ENCODE measurements at places on chromosomes 1 and 21. TPM values are rescaled to one million over a fixed set of nuclear protein-coding genes. Genes with fewer than 3 reads are reported as not detected.

RHD gene
- not detected for total RNA-seq

GRCh38 chr1:74050386-74050785, 147.6 kb downstream of the LRRIQ3 start:
- H3K36me3 ChIP-seq = no peaks in the 10 kb centered on the region
- H3K4me3 ChIP-seq = no peak overlapping the region
- no peak for DNase-seq

GPR37L1 gene
- not detected for total RNA-seq

DNA sequence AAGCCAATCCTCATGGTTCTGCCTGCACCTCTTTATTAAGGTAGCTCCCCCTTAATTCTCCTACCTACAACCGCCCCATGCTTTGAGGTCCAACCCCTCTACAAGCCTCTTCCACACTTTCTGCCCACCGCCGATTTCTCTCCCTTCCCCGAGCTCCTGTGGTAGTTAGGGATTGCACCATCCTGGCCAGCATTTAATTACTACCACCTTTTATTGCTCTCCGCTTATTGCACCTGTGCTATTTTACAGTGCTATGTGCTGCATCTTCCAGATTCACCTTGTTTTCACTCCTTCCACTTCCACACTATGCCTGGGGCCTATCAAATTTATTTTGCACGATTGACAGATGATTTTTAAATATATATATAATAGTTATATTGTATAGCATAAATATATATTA, 29.3 kb upstream of the DNAJC11 start:
- peaks cover 2% of the 10 kb centered on the region for H3K4me1 ChIP-seq
- no peaks in the 10 kb centered on the region for H3K36me3 ChIP-seq
- H3K27me3 ChIP-seq = peaks cover 22% of the 10 kb centered on the region
- no peak for DNase-seq
- H3K27ac ChIP-seq = no peak overlapping the region

GRCh38 chr1:184838504-184838951, 83.9 kb upstream of the EDEM3 start:
- peaks cover 16% of the 10 kb centered on the region for H3K36me3 ChIP-seq
- H3K4me3 ChIP-seq = no peak overlapping the region

PLPPR5 gene
- not detected for total RNA-seq

DNA sequence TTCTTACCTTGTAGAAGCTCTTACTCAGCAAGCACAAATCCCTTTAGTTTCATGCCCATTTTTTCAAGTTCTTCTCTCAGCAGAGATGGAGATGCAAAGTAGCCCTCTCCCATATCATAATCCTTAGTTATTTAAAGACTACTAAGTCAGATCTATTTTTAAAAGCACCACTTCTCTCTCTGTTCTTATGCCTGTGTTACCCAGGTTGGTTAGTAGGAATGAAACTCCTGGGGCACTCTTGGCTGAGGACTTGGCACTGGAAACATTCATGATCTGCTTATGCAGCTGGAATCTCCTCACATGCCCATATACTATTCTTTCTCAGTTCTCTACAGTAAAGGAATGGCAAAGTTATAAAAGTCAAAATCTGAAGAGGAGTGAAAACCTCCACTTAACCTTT, 51.9 kb upstream of the PPP2R5A start:
- H3K36me3 ChIP-seq = peaks cover 2% of the 10 kb centered on the region
- no peak for DNase-seq
- peaks cover 26% of the 10 kb centered on the region for H3K4me1 ChIP-seq
- H3K27me3 ChIP-seq = no peaks in the 10 kb centered on the region
- no peak overlapping the region for H3K27ac ChIP-seq

CLDN8 gene
- not detected for total RNA-seq

DNA sequence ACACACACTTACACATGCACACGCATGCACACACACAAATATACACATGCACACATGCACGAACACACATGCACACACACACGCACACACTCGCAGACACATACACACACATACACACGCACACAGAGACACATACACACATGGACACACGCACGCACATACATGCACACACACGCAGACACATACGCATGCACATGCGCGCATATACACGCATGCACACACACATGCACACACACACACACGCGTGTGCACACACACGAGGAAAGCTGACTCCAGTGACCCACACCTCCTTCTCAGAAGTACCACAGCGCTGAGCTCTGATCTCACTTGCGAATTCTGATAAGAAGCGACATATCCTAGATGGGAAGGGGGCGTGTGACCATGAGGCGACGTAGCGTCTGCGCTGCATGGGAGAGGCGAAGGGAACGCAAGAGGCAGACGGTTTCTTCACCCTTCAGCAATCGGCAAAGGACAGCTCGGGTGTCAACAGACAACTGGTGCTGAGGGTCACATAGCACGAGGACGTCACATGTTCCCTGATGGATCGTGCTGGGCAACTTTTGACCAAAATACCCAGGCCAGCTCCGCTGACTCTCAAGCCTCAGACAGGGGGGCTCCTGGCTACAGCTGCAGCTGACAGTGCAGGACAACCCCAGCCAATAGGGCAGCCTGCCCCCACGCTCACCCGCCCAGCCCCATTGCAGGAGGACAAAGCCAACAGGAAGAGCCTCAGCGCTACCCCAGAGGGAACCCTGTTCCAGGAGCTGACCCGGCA, 16.0 kb upstream of the PDE9A start:
- no peak overlapping the region for H3K4me3 ChIP-seq
- peaks cover 10% of the 10 kb centered on the region for H3K27me3 ChIP-seq
- H3K4me1 ChIP-seq = no peaks in the 10 kb centered on the region
- no peaks in the 10 kb centered on the region for H3K36me3 ChIP-seq
- H3K27ac ChIP-seq = no peak overlapping the region
- no peak for DNase-seq

DNA sequence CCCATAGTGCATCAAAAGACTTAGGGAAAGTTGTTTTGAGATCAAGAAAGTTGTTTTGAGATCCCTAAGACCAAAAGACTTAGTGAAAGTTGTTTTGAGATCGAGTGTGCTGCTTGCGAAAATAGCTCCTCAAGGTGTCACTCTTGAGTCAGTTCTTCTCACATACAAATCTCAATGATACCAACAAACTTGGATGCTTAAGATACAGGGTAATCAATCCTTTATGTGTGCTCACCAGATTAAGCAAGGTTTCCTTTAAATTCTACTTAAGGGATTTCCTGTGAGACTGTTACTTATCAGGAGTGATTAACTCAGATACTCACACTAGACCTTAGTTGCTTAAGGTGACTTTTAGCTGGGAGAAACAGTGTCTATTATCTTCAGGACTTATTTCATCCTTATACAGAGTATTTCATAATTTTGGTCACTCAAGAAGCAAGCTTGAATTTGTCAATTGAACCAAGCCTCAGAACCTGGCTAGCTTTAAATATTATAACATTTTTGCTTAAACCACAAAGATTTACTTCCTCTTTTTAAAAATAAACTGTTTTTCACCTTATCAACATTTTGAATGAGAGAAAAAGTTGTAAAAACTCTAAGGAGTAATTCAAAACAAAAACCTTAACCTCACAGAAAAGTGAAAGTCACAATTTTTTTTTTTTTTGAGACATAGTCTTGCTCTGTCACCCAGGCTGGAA, 8.0 kb upstream of the RLF start:
- DNase-seq = no peak
- H3K27me3 ChIP-seq = no peaks in the 10 kb centered on the region
- peak overlapping the region; percentile 39 for H3K4me3 ChIP-seq
- peaks cover 6% of the 10 kb centered on the region for H3K4me1 ChIP-seq

RBP7 gene
- total RNA-seq = 0.53 TPM

MIXL1 gene
- not detected for total RNA-seq

DNA sequence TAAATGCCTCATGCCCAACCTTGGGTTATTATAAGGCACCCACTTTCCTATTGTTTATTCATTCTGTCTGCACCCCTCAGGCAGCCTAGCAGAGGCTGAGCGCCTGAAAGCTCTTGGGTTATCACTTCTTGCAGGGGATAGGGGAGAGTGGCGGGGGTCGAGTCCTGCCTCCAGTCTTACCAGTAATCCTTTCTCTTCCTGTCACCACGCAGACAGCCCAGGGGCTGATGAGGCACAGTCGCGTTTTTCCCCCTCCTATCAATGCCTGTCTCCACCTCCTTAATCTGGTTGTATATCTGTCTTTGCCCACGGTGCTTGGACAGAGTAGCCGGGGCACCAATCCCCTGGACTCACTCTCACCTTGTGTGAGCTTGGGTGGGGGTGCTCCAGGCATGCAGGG, 733.1 kb downstream of the MATN1 start:
- H3K4me1 ChIP-seq = no peaks in the 10 kb centered on the region
- H3K4me3 ChIP-seq = no peak overlapping the region
- H3K27me3 ChIP-seq = no peaks in the 10 kb centered on the region
- no peak overlapping the region for H3K27ac ChIP-seq

DNA sequence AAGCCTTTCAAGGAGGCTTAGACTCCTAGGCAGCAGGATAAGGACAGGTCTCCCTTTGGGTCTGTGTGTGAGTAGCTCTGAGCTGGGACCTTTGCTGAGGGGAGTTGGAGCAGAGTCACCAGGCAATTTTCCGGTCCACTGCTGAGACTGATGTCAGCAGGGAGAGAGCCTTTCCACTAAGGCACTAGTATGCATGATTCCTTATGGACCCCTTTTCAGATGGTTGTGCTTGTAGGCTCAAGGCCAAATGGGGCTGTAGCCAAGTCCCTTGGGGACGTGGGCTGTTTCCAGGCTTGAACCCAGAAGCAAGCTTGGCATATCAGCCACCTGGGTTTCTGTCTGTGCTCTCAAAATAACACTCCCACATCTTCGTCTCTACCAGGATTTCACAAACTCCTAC, 73.0 kb downstream of the CCDC18 start:
- H3K36me3 ChIP-seq = peaks cover 56% of the 10 kb centered on the region
- H3K27me3 ChIP-seq = no peaks in the 10 kb centered on the region
- no peak overlapping the region for H3K27ac ChIP-seq
- no peak overlapping the region for H3K4me3 ChIP-seq

DNA sequence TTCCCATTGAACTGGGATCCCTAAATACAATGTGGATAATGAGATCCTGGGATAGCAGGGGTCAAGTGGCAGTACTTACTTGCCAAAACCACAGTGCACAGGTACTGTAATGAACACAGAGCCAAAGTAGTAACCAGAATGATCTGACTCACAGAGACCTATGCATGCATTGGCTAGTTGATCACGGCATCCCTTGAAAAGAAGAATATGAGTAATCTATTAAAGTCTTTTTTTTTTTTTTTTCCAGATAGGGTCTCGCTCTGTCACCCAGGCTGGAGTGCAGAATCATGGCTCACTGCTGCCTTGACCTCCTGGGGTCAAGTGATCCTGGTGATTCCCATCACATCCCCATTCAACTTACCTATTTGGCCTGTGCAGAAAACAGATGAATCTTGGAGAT, 29.4 kb upstream of the EIF4G3 start:
- no peak overlapping the region for H3K4me3 ChIP-seq
- H3K27me3 ChIP-seq = peaks cover 2% of the 10 kb centered on the region
- no peaks in the 10 kb centered on the region for H3K36me3 ChIP-seq

GRCh38 chr21:45509566-45510465, 32.4 kb downstream of the SLC19A1 start:
- no peaks in the 10 kb centered on the region for H3K27me3 ChIP-seq
- H3K27ac ChIP-seq = no peak overlapping the region
- no peaks in the 10 kb centered on the region for H3K36me3 ChIP-seq
- no peak for DNase-seq

GRCh38 chr1:231421546-231421970, 529 bp downstream of the EGLN1 start:
- peak overlapping the region; percentile 68 for H3K4me3 ChIP-seq
- peaks cover 36% of the 10 kb centered on the region for H3K4me1 ChIP-seq
- H3K27me3 ChIP-seq = peaks cover 10% of the 10 kb centered on the region
- peak overlapping the region; percentile 62 for H3K27ac ChIP-seq
- peaks cover 27% of the 10 kb centered on the region for H3K36me3 ChIP-seq
- DNase-seq = no peak

CD1E gene
- total RNA-seq = not detected

DNA sequence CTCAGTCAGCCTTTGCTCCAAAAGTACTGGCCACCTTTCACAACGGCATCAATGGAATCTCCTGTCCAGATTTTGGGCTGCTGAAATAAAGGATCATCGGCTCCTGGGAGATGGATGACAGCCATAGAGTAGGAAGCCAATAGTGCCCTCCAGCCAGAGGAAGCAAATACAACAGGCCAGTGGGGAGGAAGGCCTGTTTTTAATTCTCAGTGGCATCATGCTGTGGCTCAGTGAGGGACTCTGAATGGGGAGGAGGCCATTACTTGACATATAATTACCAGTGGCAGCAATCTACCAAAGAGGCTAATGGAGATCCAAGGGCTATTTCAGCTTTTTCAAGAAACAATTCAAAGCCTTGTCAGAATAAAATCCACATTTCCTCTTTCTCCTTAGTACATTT, 26.7 kb downstream of the COLGALT2 start:
- no peaks in the 10 kb centered on the region for H3K36me3 ChIP-seq
- H3K4me1 ChIP-seq = no peaks in the 10 kb centered on the region
- no peak overlapping the region for H3K27ac ChIP-seq

KCNJ6 gene
- not detected for total RNA-seq

DNA sequence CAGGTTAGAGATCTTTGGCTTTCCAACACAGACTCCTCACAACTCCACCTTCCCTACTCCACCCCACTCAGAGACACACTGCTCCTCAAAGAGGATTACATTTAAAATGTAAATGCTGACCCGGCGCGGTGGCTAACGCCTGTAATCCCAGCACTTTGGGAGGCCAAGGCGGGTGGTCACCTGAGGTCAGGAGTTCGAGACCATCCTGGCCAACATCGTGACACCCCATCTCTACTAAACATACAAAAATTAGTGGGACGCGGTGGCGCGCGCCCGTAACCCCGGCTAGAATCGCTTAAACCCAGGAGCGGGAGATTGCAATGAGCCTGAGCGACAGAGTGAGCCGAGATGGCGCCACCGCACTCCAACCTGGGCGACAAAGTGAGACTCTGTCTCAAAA, 1.8 kb upstream of the ANP32E start:
- peak overlapping the region; percentile 20 for H3K4me3 ChIP-seq
- H3K4me1 ChIP-seq = peaks cover 27% of the 10 kb centered on the region
- DNase-seq = no peak

- no peak overlapping the region for H3K27ac ChIP-seq
- H3K36me3 ChIP-seq = peaks cover 59% of the 10 kb centered on the region
- H3K4me1 ChIP-seq = peaks cover 27% of the 10 kb centered on the region
Measured at GRCh38 chr1:30950053-30950452, 41.5 kb upstream of the SDC3 start.

All from activated naive CD8-positive, alpha-beta T cell treated with anti-CD3 and anti-CD28 coated beads, Interleukin-2, amount 10 ng/mL, durations not matched to agents 7 days and 5 days (primary cell).